Forelimb muscle (tissue), 1 donor: ENCODE measurements at places on chromosomes 16 and 17. TPM values are rescaled to one million over a fixed set of nuclear protein-coding genes. Genes with fewer than 3 reads are reported as not detected.

The RNF43 gene
- 0.09 TPM for polyA plus RNA-seq

The TEKT1 gene
- polyA plus RNA-seq, result not detected

The PDE6G gene
- 3.9 TPM for polyA plus RNA-seq

The CCL1 gene
- polyA plus RNA-seq, result not detected

The GNAO1 gene
- 1.0 TPM for polyA plus RNA-seq

The MMP28 gene
- polyA plus RNA-seq, result 3.6 TPM

The USP43 gene
- 0.42 TPM for polyA plus RNA-seq

The TMEM92 gene
- polyA plus RNA-seq, result 0.76 TPM

The TLCD2 gene
- 5.3 TPM for polyA plus RNA-seq

The EFCAB13 gene
- 6.5 TPM for polyA plus RNA-seq
